ENCODE measurements at places on chromosomes 12 and 14.

- no peak for DNase-seq
These were observed 117.2 kb upstream of the DNM1L start for GRCh38 chr12:32561931-32562341.

- DNase-seq, result no peak
These were observed 79.1 kb downstream of the KCNK13 start for GRCh38 chr14:90140956-90141316.

DNA sequence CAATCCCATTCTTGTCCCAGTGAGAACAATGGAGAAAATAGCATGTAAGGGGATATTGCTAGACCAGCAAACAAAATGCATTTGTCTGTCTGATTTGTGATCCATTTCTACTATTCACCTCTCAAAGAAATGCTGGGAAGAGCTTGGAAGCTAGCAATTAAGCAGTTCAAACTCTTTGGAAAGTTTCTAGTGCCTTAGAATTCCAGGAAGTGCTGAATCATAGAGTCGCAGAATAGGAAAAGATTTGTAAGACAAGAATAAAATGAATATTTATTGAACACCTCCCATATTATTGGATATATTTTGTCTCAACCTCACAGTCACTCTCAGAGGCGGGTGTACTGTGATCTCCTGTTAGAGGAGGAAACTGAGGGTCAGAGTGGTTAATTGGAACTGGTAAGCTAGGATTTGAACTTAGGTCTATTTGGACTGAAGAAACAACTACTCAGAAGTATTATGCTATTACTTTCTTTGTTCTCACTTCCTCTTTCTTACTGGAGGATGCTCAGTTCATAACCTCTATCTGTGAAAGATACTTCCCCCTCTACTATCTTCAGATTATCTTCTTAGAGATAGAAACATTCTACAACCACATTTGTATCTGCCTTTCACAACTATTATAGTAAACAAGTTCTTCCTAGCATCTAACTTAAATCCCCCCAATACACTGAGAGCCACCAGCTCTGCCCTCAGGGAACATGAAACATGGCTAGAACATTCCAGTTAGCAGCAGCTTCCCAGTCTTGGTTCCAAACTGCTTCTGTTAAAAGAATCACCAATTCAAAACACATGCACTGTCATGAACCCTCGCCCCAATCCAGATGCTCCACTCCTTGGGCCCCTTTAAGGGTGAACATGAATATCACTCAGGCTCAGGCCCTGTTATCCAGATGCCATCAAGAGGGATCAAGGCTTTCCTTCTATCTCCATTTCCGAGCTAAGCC, 64.2 kb downstream of the DRAM1 start:
- DNase-seq, result no peak

DNA sequence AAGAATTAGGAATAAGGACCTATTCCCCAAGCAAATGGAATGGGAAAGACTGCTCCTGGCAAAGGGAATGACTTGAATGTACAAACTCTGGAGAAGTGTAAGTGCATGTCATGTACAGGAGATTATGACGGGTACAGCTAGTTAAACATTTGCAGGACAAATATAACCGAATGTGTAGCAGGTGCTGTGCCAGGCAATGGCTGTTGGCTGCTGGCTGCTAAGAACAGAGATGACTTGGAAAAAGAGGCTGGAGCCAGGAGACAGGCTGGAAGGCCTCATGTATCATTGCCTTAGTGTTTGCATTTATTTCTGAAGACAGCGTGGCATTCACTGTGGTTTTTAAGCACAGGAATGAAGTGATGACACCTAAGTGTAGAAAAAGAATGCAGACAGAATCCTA, 136.8 kb downstream of the TTC8 start:
- no peak for DNase-seq

GRCh38 chr14:32779840-32780239, 158.8 kb upstream of the NPAS3 start:
- no peak for DNase-seq

DNA sequence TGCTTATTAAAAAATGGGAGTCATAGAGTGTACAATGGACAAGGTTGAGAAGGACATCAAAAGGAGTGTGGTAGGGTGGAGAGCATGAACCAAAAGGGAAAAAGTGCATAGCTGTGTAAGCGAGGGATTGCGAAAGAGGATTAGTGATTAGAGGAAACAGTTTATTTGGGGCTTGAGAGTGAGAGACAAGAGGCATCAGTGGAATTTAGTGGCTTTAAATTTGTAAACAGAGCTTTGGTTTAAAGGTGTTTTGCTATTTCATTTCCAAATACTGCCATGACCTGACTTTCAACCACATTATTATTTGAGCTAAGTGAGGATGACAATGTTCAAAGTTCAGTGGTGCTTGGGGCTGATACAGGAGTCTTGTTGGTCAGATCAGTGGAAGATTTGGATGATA, 53.4 kb downstream of the SLC16A7 start:
- DNase-seq, result no peak

DNA sequence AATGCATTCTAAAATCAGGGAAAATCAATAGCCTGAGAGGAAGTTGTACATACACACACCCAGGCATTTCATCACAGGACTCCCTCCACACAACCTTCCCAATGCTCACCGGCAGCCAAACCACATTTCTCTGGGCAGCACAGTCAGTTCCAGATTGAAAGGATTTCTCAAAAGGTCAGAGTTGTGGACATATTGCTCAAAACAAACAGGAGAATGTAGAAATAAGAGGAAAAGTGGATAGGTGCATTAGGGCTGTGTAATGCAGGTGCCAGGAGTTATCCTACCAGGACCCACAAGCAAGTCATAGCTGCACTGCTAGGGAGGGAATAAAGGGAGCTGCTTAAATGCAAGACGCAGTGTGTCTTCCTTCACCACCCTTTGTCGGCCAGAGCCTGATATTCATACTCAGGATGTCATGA, 62.9 kb downstream of the GCH1 start:
- no peak for DNase-seq

DNA sequence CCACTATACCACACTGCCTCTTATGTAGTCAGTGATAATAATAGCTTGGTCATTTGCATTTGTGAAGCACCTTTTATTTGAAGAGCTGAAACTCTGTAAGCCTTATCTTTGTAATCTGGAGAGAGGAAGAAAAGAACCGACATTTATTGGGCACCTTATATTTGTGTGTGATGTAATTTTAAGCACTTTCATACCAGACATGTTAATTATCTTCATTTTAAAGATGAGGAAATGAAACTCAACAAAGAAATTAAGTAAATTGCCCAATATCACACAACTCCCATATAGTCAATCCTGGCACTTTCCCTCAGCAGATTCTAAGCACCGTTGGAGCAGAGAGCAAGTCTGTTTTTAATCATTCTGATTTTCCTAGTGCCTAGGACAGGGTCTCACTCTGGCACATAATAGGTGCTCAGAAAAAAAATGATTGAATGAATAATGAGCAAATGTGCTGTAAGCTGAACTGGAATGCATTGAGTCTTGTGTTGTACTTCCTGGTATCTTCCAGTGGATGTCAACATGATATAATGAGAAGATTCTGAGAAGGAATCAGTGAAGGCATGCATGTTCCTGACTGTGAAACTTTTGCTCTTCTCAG, 418.9 kb downstream of the ZFP36L1 start:
- DNase-seq, result no peak

DNA sequence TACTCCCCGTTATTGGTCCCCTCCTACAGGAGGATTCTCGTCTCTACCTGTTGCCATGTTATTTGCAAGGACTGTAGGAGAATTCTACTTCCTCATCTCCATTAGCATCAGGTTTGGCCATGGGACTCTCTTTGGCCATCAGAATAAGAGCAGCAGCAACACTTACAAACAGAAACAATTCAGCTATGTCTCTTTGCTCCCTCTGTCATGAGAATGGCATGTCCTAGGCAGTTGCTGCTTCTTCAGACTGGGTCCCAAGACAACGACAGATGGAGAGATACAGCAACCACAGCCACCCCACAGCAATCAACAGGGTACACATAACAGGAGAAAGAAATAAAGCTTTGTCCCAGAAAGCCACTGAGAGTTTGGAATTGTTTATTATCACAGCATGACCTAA, 19.7 kb downstream of the SLC41A2 start:
- DNase-seq, result no peak

GRCh38 chr14:94227029-94227428, 52.9 kb downstream of the PPP4R4 start:
- no peak for DNase-seq
